ENCODE measurements at places on chromosomes 13 and 19.

- peak; percentile 63 for DNase-seq
Measured at GRCh38 chr19:17511724-17512573, 500 bp downstream of the PGLS start.

DNA sequence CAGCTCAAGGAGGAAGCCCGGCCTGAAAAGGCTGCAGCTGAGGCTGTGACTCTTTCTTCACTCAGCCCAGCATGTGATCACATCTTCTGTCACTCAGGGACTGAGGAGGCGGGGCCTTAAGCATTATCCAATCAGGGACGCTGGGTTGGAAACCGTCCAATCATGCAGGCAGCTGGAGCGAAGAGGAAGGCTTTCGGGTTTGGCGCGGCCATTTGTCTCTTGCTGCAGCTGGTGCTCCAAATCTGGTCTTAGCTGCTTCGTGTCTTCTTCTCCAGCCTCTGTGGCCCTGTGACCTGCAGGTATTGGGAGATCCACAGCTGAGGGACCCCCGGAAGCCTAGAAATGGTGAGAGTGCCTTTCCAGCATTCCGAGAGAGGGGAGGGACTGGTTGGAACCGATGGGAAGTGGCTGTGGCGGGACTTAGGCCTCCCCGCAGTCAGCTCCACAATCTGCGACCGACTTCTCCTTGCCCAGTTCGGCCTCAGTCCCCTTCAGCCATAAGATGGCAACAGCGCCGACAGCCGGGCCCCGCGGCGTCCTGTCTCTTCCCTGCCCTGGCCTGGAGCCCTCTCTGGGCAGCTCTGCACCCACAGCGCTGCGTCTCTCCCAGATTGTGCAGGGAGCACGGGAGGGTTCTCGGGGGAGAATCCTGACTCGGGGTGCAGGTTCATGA is at the start of gene ZNF90:
Gene ZNF90 (plus strand): TSS at position 210 of the 673 bp plus-strand sequence. CDS start 133 bp downstream, at position 343.
- peak; percentile 74 for DNase-seq

- no peak for DNase-seq
Measured at GRCh38 chr19:38209671-38210457, 14.2 kb downstream of the DPF1 start.

DNA sequence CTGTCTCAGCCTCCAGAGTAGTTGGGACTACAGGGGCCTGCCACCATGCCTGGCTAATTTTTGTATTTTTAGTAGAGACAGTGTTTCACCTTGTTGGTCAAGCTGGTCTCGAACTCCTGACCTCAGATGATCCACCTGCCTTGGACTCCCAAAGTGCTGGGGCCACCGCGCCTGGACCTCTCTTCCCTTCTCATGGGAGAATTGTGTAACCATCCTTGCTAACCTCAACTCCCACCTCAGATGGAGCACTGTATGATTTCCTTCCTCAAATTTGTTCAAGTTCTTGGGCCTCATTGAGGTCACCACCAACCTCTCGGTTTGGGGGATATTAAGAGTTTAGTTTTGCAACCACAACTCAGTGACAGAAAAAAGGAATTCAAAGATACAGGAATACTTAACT is 10.7 kb downstream of the LILRA5 start:
- DNase-seq: no peak

DNA sequence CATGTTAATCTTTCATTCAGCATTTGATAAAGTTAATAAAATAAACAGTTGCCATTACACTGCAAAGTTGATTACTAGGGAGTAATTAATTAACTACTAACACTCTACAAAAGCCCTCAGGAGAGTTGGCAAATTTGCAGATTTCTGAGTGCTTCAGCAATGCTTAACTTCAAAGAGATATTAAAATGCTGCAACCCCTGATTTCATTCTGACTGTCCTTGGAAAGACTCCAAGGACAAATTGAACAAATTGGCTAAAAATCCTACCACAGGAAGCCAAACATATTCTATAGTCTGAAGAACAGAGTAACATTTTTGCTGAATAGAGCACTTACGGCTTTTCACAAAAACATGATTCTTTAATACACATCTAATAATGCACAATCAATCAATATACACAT is 1543.0 kb downstream of the SLITRK5 start:
- no peak for DNase-seq

DNA sequence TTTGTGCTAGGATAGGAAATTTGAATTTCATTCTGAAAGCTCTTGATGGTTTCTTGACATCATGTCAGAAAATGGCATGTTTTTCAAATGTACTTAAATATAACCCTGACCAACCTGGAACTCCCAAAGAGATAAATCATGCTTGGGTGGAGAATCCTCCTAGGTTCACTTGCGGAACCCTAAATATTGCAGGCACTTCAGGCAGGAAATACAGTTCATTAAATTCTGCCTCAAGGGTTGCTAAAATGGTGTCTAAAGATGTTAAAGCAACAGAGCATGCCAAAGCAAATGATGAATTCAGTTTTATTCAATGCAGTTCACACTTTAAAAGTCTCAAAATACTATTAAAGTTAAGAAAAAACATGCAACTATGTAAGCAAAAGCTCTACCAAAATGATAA is 415.9 kb downstream of the SLITRK6 start:
- DNase-seq: no peak

- no peak for DNase-seq
Measured at GRCh38 chr19:2771786-2772674, 11.0 kb downstream of the SGTA start.

DNA sequence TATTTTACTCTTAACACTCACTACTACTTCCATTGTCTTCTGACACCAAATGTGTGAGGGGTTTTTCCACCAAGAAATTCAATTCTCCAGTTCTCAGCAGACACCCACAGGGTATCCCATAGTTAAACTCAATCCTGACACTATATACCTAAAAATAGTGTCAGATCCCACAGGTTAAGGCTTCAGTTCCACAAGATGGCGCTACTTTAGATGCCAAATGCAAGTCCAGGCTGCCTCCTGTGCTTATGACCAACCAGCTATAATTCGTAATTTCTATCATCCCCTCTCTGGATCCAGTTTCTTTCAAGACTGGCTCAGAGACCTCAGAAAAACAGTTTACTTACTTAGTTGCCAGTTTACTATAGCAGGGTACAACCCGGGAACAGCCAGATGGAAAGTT is 1146.2 kb upstream of the SPRY2 start:
- DNase-seq: no peak

- no peak for DNase-seq
Measured at GRCh38 chr13:108609353-108609752, 20.1 kb upstream of the MYO16 start.

DNA sequence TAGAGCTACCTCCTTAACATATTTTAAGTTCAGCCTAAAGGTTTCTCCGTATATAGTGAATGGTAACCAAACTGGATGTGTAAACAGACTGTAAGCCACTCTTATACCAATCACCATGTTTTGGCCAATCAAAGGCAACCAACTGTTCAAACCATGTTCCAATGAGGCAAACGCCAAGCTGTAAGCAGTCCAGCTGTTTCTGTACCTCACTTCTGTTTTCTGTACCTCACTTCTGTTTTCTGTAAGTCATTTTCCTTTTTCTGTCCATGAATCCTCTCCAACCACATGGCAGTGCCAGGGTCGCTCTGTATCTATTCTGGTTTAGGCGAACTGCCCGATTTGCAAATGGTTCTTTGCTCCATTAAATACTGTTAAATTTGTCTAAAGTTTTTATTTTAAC is 24.4 kb downstream of the COMMD6 start:
- no peak for DNase-seq

- DNase-seq: no peak
Measured at GRCh38 chr13:67341406-67341805, 111.3 kb upstream of the PCDH9 start.

- no peak for DNase-seq
Measured at GRCh38 chr13:106906426-106906996, 338.6 kb upstream of the ARGLU1 start.

DNA sequence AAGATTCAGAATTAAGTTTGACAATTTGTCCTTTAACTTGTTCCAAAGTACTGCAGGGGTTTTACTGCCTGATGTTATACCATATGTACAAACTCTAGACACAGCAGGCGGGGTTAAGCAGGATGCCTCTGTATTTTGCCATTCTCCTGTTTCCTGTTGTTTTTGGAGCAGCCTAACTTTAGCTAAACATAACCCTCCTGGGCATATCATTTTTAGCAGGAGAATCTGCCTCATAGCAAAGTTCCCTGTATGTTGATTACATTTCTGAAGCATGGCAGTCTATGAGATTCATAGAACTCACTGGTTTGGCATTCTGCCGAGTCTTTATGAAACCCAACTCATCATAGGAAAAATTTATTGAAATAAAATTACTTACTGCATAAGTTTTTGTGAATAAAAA is 5.2 kb downstream of the LHFPL6 start:
- DNase-seq: no peak

DNA sequence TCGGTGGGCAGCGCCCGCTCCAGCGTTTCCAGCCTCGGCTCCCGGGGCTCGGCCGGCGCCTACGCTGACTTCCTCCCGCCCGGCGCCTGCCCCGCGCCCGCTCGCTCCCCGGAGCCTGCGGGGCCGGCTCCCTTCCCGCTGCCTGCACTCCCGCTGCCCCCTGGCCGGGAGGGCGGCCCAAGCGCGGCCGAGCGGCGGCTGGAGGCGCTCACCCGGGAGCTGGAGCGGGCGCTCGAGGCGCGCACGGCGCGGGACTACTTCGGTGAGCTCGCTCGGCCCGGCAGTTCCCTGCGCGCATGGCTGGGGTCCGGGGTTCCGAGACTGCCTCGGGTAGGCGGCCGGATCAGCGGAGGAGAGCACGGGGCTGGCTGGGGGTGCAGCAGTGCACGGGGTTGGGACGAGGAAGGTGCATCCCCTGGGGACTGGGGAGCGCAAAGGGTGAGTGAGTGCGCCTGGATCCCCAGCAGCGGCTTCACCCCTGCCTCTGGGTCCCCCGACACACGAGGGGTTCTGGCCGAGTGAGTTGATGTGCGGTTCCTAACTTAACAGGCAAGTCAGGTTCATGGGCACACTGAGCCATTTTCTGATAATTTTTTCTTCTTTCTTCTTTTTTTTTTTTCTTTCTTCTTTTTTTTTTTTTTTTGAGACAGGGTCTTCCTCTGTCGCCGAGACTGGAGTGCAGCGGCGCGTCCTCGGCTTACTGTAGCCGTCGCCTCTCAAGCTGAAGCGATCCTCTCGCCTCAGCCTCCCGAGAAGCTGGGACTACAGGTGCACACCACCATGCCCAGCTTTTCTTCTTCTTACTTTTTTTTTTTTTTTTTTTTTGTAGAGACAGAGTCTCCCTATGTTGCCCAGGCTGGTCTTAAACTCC is 1.1 kb downstream of the WTIP start:
- DNase-seq: no peak

DNA sequence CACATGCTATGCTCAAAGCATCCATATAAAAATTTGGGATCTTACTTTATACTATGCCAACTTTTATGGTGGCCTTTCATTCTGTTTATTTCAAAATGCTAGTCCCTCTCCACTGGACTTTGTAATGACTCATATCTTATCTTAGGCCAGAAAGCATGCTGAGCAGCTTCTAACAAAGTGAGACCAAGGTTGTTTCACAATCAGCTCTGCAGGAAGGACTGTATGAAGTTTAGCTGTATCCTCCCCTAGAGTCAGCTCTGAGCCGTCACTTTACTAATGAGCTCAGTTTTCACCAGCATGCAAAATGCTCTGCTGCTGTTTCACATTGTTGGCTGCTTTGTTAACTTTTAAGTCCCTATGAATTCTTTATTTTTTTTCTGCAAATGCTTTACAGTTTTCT is 1608.8 kb downstream of the OLFM4 start:
- DNase-seq: no peak

- no peak for DNase-seq
Measured at GRCh38 chr13:111629926-111630325, 309.5 kb downstream of the TEX29 start.

DNA sequence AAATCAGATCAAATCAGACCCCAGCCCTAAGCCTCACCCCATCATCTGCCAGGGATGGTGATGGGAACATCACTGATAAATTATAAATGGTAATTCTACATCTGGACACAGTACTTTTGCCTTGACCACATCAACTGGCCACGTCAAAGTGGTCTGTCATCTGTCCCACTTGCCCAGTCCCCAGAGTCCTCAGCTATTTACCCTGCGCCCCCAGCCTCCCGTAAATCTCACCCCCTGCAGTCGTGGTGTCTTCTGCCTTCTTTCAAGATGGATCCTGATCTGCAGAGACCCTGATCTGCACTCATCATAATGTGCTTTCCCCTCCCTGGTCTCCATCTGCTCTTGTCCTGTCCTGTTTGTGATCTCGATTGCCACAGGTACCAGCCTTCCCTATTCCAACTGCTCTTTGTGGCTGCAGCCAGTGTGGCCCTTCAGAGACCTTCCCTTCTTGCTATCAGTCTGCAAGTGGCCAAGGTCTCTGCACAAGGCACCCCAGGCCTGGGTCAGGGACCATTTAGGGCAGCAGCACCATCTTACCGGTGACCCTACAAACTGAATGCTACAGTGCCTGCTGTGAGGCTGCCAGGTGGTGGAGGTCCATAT is 26.7 kb upstream of the POP4 start:
- DNase-seq: no peak

- no peak for DNase-seq
Measured at GRCh38 chr13:44199627-44200207, 173.9 kb upstream of the SERP2 start.

GRCh38 chr19:57701625-57702024 is 7.4 kb downstream of the ZNF154 start:
- no peak for DNase-seq

DNA sequence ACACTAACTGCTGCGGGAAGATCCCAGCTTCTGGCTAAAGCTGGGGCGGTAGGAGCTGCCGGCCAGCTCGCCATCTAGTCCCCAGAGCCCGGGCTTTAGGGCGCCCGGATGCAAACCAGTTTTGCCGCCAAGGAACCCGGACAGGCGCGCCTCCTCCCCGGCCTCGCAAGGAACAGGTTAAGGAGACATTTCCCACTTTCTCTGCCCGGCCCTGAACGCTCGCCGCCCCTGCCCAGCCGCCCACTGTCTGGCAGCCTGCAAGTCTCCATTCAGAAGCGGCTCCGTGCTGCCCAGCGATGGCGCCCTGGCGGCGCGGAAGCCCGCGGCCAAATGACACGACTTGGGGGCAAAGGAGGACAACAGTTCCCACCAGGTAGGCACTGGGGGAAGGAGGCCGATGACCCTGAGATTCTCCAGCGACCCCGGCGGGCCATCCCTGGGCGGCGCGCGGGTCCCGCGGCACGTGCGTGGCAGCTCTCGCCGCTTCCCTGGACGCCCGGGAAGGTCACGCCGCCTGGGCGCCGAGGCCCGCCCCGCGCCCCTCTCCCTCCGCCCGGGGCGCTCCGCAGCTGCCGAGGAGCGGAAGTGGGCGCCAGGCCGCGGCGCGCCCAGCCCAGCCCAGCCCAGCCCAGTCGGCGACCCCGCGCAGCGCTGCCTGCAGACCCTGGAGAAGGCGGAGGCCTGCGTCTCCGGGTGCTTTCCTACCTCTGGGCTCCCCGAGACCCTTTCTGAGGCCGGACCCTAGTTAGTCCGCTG is 42.2 kb upstream of the HNRNPA1L2 start:
- no peak for DNase-seq

- DNase-seq: no peak
Measured at GRCh38 chr13:24900507-24900906, 136.5 kb downstream of the RNF17 start.

GRCh38 chr19:48926909-48927308 is 6.6 kb upstream of the DHDH start:
- DNase-seq: no peak
